ENCODE measurements at places on chromosomes 7 and 10.
A peak's percentile ranks its signal among the peaks of the same experiment; 100 is the strongest.

GRCh38 chr10:47151920-47152319, 148.1 kb upstream of the GDF10 start:
- DNase-seq, result no peak

DNA sequence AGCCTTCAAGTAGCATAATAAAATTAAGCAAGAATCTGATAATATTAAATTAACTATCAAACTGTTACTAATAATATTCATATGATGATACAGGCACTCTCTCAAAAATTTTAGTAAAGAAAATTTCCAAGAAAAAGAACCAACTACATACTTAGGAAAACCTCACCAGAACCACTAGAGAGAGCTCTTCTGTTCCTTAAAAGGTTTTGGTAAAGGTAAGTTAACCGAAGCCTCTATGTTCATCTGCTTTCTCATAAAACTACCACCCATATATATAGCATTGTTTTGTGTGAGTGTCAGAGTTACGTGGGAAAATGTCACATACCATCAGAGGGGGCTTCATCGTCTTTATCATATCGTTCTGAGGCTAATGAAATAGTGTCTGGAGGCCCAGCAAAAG, 20.7 kb downstream of the SKAP2 start:
- no peak for DNase-seq

- DNase-seq, result no peak
These were observed 57.2 kb downstream of the ITIH5 start for GRCh38 chr10:7609556-7609955.

- DNase-seq, result no peak
These were observed 6.6 kb upstream of the DEPP1 start for GRCh38 chr10:44985175-44985681.

- DNase-seq, result no peak
These were observed 216.3 kb downstream of the CHRM2 start for GRCh38 chr7:137084607-137085380.

DNA sequence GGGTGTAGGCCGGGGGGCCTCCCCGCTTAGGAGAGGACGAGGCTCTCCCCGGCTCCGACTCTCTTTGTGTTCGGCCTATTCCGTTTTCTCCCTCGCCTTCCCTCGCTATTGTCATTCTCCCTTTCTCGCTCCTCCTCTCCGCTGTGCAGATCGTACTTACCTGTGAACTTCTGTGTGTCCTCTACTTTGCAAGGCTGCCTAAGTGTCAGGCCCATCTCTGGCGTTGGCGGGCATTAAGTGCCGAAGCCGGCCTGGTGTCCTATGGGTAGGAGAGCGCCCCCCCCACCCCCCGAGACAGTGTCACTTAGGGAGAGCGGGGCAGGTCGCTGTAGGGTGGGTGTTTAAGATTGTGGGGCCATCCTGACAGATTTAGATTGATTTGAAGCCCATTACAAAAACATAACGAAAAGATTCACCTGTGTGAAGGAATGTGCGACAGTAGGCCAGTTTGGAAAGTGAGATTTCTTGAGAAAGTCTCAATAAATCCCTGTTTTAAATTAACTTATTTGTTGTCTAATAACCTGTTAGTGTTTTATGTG, 579 bp downstream of the RBM33 start:
- DNase-seq, result peak; percentile 52

DNA sequence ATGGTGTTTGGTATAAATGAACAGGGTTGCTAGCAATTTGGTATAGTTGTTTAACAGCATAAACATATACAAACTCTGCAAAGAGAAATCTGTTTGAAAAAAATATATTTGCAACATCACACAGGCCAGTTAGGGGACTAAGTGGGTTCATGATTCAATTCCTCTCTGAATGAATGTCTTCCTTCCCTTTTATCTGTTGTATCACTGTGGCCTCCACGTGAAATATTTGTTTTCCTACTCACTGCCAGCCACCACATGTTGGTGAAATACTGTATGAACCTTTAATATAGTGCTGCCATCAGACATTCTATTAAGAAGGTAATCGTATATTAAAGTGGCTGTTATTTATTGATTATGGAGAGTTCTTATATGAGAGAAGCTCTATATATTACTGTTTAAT, 157.0 kb downstream of the ARID5B start:
- no peak for DNase-seq

GRCh38 chr7:129468547-129468946, 33.8 kb upstream of the SMKR1 start:
- no peak for DNase-seq

All from CD4-positive, alpha-beta memory T cell (primary cell).